Activated CD4-positive, alpha-beta T cell treated with anti-CD3 and anti-CD28 coated beads, Interleukin-2, amount 50 U/mL, for 16 hours (primary cell): ENCODE measurements at places on chromosomes 12 and 14.

- DNase-seq, result no peak
Observed at GRCh38 chr12:123949770-123950165, 22.9 kb downstream of the CCDC92 start.

- DNase-seq, result no peak
Observed at GRCh38 chr14:26319139-26319864, 278.5 kb downstream of the NOVA1 start.

DNA sequence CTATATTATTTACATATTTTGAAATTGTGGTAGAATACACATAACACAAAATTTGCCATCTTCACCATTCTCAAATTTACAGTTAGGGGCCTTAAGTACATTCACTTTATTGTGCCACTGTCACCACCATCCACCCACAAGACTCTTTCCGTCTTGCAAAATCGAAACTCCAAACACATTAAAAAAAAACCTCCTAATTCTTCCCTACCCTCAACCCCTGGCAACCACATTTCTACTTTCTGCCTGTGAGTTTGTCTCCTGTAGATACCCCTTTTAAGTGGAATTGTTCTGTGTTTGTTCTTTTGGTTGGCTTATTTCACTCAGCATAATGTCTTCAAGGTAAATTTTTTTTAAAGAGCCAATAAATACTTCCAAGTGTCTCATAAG is 31.6 kb upstream of the AMIGO2 start:
- peak; percentile 72 for DNase-seq

GRCh38 chr14:64671591-64671990 is 32.6 kb upstream of the PLEKHG3 start:
- peak; percentile 57 for DNase-seq

DNA sequence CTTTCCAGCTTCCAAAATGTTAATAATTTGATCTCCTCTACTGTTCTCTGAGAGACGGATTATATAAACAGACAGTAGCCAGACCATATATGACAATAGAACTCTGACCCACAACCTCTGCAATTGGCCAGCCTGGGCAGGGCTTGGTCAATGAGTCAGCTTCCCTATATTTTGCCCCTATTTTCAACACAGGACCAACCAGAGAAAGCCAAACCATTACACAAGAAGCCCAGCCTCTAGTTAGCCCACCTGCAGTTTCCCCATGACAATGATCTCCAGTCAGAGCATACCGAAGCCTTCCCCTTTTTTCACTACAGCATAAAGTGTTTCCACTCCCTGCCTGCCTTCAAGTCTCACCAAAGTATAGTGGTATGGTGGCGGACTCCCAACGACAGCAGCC is 7.6 kb upstream of the EXD2 start:
- no peak for DNase-seq

DNA sequence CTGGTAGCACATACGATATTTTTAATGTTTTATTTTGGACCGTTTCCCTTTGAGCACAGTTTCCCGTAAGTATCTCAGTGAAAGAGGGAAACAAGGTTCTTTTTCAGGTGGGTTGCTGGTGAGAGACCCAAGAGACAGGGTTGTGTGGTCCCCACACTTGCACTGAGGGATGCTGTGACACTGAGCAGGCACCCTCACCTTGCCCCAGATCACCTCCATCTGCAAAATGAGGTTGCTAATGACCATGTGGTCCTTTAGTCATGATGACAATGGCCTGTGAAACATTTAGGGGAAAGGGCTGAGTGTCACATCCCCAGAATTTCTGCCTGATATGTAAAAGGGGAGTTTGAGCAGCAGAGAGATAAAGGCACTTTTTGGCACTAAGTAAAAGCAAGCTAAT is 4.3 kb downstream of the CCND2 start:
- no peak for DNase-seq

- no peak for DNase-seq
Observed at GRCh38 chr12:116675339-116676107, 62.3 kb downstream of the SPRING1 start.

DNA sequence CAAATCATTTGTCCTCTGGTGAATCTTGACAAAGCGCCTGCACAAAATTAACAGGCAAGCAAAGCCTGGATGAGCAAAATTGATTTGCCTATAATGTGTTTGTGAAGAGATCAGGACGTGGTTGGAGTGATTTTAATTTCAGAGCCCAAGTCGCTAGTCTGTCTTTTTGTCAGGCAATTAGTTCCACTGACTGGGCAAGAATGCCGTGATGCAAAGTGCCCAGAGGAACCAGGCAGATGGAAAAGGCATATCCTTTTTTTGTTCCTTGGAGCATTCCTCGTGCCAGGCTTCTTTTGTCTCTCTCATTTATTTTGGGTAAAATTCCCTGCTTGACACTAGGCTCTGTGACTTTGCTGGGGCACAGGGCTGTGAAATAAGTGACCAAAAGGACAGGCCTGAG is 65.9 kb upstream of the CCDC198 start:
- no peak for DNase-seq

GRCh38 chr12:69927164-69927563 is 102.1 kb downstream of the MYRFL start:
- DNase-seq, result no peak

GRCh38 chr14:20659813-20660395 is 18.4 kb upstream of the OR6S1 start:
- DNase-seq, result no peak

- peak; percentile 18 for DNase-seq
Observed at GRCh38 chr12:62214846-62215245, 45.4 kb upstream of the USP15 start.

GRCh38 chr14:75208843-75209242 is 32.4 kb upstream of the TMED10 start:
- no peak for DNase-seq

DNA sequence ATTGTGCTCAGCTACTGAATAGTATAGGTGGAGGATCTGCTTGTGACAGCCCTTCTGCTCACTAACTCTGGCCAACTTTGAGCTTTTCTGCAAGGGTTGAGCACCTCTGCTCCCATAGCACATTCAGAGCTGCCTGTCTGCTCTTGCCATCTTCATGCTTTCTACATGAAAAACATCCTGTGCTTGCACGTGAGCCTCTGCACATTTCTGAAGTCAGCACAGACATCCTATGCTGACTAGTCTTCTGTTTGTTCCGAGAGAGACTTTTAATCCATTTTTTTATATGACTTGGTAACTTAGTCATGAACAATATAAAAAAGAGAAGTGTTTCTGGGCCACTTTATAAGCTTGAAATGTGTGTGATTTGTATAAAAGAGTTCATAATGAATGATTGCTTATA is 969.3 kb downstream of the TMTC2 start:
- no peak for DNase-seq

DNA sequence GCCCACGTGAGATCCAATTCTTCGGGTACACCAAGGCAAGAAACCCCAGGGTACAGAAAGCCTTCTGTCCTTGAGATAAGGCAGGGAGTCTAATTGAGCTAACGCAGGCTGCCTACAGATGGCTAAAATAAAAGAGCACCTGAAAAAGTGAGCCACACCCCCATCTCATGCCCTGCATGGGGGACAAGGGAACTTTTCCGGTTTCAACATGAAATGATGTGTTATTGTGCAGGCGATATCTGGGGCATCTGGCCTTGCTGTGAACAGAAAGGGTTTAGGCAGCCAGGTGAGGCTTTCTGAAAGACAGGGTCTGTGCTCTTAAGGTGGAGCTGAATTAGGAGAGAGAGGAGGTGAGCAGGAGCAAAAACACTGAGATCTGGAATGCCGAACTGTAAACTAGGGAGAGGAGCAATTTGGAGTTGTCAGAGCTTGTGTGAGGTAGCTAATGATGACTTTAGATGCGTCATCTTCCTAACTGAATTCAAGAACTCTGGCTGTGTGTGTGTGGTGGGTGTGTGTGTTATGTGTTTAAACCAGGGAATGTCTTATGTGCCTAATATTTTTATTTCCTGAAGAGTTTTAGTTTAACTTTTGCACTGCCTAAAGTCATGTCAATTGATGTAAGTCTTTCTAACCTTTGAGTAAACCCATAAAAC is 20.1 kb upstream of the LDHB start:
- no peak for DNase-seq

DNA sequence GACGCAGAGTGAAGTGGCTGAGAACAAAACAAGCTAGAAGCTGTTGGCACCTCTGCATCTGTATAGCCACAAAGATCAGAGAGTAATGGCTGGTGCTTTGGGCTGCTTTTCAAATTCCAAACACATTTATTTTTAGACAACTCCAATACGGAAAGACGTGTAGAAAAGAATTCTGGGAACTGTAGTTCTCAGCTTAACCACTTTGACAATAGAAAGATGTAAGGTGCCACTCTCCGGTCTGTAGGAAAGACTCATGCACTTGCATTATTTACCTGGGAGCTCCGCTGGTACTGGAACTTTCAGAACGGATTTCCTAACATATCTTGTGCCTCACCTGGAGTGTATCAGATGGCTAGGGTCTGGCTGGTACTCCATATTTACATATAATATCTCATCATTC is 1.8 kb upstream of the OR4K2 start:
- DNase-seq, result no peak

DNA sequence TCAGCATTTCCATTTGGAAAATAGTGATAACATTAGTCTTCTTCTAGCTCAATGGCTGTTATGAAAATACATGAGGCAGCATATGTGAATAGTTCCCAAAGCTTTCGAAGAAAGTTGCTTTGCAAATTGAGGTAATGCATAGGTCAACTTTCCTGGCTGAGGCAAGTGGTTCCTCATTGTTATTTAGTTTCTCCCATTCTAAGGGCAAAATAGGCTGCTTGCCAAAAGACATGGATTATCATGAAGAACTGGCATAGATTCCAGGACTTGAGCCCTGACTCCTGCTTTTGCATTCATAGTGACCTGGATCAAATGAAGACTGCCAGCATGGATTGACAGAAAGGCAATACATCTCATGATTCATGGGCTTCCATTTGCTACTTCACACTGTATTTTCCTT is 35.7 kb downstream of the LRFN5 start:
- no peak for DNase-seq

DNA sequence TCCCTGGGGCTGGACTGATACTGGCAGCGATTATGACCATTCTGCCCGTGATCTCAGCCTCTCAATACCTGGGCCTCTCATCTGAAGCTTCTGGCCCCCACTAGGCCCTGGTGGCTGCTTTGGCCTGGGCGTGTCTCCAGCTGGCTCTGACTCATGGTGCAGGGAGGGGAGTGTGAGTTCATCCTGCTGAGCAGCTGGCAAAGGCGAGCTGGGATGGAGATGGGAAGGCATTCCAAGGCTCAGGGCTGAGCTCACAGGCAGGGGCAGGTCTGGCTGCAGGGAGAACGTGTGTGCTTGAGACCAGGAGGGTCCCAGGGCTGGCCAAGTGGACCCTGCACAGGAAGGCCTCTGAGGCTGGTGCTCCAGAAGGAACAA is 221.8 kb downstream of the TMEM121 start:
- peak; percentile 26 for DNase-seq

- no peak for DNase-seq
Observed at GRCh38 chr12:101813117-101813516, 17.6 kb downstream of the GNPTAB start.

DNA sequence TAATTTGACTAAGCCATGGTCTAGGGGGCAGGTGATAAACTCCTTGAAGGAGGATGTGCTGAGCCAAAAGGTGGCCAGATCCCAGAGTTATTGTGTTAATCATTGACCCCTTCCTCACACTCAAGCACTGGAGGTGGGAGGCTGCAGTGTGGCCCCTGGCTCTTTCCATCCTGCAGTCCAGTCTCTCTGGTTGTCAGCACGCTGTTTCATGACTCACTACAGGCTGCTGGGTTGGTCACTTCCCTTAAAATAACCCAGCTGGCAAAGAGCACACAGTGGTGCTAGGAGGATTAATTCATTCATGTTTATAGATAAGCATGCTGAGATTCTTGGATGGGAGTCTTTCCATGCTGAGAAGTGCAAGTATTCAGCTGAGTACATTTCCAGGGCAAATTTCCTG is 228.9 kb downstream of the ANO2 start:
- DNase-seq, result no peak

GRCh38 chr12:124680863-124681778 is 113.7 kb upstream of the NCOR2 start:
- peak; percentile 67 for DNase-seq

DNA sequence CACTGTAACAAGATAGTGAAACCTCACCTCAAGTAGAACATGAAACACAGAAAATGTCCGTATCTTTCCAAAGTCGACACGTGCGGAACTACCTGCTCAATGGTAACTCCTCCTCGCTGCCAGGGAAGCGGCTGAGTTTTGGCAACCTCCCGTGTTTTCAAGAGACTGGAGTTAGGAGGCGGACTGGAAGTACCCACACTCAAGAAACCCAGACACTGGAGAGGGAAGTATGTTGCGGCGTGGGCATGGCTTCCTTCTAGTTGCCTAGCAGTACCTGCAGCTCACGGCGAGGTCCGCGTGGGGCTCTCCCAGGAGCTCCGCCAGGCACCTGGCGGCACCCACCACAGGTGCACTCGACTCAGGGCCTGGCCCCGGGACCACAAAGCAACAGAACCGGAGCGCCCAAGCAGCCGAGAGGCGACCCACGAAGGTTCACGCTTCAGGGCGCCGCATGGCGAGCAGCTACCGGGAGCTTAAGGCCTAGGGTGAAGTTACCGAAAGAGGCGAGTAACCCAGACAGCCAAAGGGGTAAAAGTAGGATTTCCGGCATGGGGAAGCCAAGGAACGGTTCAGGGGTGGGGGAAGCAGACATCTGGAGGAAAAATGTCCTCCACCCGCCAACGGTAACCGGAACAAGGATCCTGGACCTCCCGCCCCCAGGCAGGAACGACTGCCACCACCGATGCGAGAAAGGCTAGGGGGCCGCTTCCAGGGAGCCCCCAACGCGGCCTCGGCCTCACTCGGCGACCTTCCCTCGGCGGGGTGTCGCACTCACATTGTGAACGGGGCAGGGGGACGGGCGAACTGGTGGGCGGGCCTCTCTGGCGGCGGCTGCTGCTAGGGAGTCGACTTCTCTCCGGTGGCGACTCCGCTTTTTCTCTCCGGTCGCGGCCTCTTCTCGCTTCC is 608 bp downstream of the PTGES3 start:
- peak; percentile 42 for DNase-seq

- no peak for DNase-seq
Observed at GRCh38 chr12:6177642-6178358, 22.4 kb upstream of the CD9 start.

- DNase-seq, result no peak
Observed at GRCh38 chr12:7302266-7302986, 1.4 kb upstream of the ACSM4 start.

GRCh38 chr12:47811072-47811396 is 8.7 kb downstream of the HDAC7 start:
- no peak for DNase-seq
